ENCODE measurements at places on chromosomes 12 and 14.

DNA sequence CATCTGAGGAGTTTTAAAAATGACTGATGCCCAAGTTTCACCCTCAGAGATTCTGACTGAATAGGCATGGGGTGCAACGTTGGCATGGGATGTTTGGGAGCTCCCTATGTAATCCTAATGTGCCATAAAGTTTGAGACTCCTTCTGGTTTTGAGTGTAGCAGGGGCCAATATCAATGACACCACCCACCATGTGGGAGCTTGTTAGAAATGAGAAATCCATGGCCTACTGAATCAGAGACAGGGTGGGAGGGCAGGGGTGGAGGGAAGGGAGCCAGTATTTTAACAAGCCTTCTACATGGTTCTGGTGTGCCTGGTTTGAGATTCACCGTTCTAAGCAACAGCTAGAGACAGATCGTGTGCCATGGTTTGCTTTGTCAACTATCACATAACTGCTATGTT is 46.1 kb downstream of the VCPKMT start:
- no peak for DNase-seq

- DNase-seq, result no peak
These were observed 4.5 kb downstream of the TAS2R50 start for GRCh38 chr12:10982244-10982643.

GRCh38 chr12:122834921-122835749 is at the start of gene HIP1R:
Gene HIP1R (plus strand): TSS chr12:122835457. CDS start chr12:122835551, 94 bp downstream.
- DNase-seq, result peak; percentile 22

GRCh38 chr12:67434671-67435370 is 165.7 kb downstream of the CAND1 start:
- DNase-seq, result no peak

DNA sequence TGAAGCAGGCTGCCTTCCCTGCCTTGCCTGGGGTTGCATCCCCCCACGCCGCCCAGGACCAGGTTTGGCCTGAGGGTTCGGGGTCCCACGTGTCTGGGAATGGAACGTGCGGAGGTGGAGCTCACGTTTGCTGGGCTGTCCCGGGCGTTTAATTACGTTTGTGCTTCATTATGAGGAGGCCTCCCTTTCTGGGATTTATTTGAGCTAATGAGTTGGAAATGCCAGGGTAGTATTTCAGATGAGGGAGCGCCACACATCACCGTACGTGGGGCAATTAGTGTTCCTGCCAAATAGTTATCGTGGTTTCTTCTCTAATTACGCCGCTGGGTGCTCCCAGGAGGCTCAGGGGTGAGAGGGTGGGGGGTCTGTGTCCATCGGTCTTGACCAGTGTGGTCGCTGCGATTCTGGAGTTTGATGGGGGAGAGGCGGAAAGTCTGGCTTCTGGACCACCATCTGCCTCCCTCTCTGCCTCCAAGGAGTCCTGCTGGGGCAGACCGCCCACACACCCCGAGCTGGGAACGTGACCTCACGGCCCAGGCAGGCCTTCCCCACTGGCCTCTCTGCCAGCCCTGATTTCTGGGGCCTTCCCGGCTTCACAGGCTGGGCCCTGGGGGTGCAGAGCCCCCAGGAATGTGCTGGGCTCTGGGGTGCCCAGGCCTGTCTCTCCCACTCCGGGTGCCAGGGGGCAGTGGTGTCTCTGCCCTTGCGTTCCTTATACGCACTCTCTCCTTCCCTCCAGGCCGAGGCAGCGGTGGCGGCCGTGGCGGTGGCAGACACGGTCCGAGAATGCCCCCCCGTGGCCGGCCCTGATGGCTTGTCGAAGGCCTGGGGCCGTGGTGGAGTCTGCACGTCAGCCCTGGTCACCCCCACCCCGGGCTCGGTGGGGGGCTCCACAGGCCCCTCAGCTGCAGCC is 18.9 kb downstream of the KIF26A start:
- DNase-seq, result no peak

GRCh38 chr14:104206281-104206904 is 68.0 kb downstream of the KIF26A start:
- DNase-seq, result no peak
